ENCODE measurements at places on chromosomes 12 and 14. TPM values are rescaled to one million over a fixed set of nuclear protein-coding genes. Genes with fewer than 3 reads are reported as not detected.

The DLGAP5 gene
- 8.8 TPM for total RNA-seq

The NFATC4 gene
- 93.4 TPM for total RNA-seq

The FGF6 gene
- not detected for total RNA-seq

The STON2 gene
- not detected for total RNA-seq

The GTF2A1 gene
- total RNA-seq: 43.0 TPM

The KRT82 gene
- total RNA-seq: not detected

The C12orf56 gene
- not detected for total RNA-seq

The TSHR gene
- not detected for total RNA-seq

The LRRC23 gene
- total RNA-seq: 9.3 TPM

The DDX24 gene
- 149 TPM for total RNA-seq

The NGB gene
- total RNA-seq: not detected

The RPS6KA5 gene
- 0.54 TPM for total RNA-seq

The NFE2 gene
- total RNA-seq: not detected

The LTBP2 gene
- total RNA-seq: 210 TPM

The CLEC4D gene
- total RNA-seq: not detected

The MMP14 gene
- total RNA-seq: 486 TPM

DNA sequence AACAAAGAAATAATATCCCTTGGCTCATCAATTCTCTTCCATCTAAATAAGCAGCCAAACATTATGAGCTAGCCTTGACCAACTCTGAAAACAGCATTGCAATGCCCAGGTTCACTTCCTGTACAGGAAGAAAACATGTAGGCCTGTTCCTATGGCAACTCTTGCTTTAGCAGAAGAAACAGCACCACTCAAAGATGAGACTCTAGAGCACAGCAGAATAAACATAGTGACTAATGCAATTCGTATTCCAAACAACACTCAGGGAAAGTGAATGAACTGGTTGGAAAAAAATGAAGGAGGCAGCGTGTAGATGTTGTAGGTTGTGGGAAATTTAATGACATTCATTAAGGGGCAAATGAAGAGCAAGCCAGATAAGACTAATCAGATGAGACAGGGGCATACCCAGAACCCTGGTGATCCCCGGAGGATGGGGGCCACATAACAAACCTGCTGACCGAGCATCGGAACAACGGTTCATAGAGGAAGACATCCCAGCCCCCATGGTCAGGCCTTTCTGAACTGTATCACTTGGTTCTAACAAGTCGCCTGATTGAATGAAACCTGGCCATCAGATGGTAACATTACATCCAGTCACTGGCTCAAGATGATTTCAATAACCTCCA is 9.0 kb downstream of the ARHGDIB start:
- no peak overlapping the region for H3K4me3 ChIP-seq
- H3K27me3 ChIP-seq: no peaks in the 10 kb centered on the region

GRCh38 chr12:111458546-111459172 is 52.9 kb downstream of the SH2B3 start:
- H3K4me3 ChIP-seq: no peak overlapping the region
- H3K27me3 ChIP-seq: no peaks in the 10 kb centered on the region
- peaks cover 9% of the 10 kb centered on the region for H3K36me3 ChIP-seq
- H3K27ac ChIP-seq: no peak overlapping the region
- no peak for DNase-seq

GRCh38 chr14:91324606-91325575 is 80.4 kb upstream of the GPR68 start:
- H3K36me3 ChIP-seq: no peaks in the 10 kb centered on the region
- H3K4me1 ChIP-seq: no peaks in the 10 kb centered on the region
- no peak overlapping the region for H3K27ac ChIP-seq
- no peak overlapping the region for H3K4me3 ChIP-seq
- no peaks in the 10 kb centered on the region for H3K27me3 ChIP-seq
- peak; percentile 66 for DNase-seq

DNA sequence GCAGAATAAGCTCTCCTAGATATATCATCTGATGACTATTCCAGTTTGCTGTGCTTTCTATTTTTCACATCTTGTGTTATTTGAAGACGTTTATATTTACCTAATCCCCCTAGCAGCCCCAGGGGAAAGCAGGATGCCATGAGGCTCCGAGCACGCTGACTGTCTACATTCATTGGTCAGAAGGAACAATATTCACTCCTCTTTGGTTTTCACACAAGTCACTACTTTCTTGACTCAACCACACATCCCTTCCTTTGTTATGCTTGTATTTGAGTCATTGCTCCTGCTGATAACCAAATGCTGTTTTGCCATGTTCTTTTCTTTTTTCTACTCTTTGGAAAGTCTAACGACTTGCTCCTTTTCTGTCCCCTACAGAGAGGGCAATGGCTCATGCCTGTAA is 86.5 kb upstream of the SLC38A2 start:
- H3K4me3 ChIP-seq: no peak overlapping the region
- DNase-seq: no peak
- peak overlapping the region; percentile 66 for H3K27ac ChIP-seq
- no peaks in the 10 kb centered on the region for H3K27me3 ChIP-seq
- peaks cover 60% of the 10 kb centered on the region for H3K4me1 ChIP-seq

DNA sequence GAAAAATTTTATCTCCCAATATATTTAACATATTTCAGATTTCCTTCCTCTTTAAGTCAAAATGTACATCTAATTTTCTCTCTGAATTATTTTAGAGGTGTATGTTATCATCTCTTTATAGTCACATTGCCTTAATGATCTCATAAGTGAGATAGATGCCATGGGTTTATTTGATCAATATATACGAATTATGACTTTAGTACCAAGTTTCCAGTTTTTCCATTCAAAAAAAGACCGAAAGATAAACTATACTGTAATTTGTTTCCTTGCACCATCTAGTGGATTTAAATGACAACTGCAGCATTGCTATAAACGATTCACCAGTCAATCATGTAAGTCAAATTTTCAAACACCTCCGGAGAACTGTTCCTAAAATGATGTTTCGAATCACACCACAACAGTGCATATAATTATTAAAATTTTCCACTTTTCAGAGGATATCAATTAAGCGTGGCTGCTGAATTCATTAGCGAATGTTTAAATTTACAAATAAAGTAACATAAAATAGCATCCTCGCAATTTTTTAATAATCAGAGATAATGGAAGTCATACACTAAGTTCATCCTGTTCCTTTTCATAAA is 419 bp upstream of the ATXN7L3B start:
- H3K27me3 ChIP-seq: no peaks in the 10 kb centered on the region
- peak overlapping the region; percentile 99 for H3K27ac ChIP-seq
- H3K4me1 ChIP-seq: peaks cover 46% of the 10 kb centered on the region
- peak overlapping the region; percentile 97 for H3K4me3 ChIP-seq

GRCh38 chr14:60722357-60723115 is 1.6 kb downstream of the SIX4 start:
- no peaks in the 10 kb centered on the region for H3K27me3 ChIP-seq
- H3K4me3 ChIP-seq: peak overlapping the region; percentile 86
- H3K36me3 ChIP-seq: peaks cover 12% of the 10 kb centered on the region
- H3K4me1 ChIP-seq: peaks cover 35% of the 10 kb centered on the region

GRCh38 chr14:75587388-75587787 is 9.0 kb downstream of the FLVCR2 start:
- no peaks in the 10 kb centered on the region for H3K4me1 ChIP-seq
- H3K4me3 ChIP-seq: no peak overlapping the region
- peaks cover 2% of the 10 kb centered on the region for H3K36me3 ChIP-seq
- DNase-seq: no peak

GRCh38 chr12:70920251-70920851 is at the start of gene PTPRR:
Gene PTPRR, minus strand, starts transcription at chr12:70920738. Its CDS starts 348 bp downstream, at chr12:70920390.
- peaks cover 47% of the 10 kb centered on the region for H3K27me3 ChIP-seq
- H3K27ac ChIP-seq: no peak within 1 kb of the TSS

DNA sequence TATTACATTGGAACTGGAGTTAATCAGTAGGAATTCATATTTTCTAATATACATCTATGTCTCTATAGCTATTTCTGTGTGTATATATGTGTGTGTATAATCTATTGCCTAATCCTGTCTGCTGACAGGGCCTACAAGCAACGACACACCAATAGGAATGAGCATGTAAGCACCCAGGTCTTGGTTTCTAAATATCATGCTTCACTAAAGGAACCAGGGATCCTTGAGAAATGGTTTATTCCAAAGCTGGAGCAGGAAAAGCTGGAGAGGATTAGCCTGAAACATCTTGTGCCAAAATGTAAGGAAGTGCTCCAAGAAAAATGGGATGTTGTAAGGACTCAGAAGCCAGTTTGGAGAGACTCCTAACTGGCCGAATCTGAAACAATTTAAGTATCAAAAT is 29.3 kb upstream of the LGALS3 start:
- peaks cover 2% of the 10 kb centered on the region for H3K36me3 ChIP-seq
- H3K27ac ChIP-seq: no peak overlapping the region
- no peaks in the 10 kb centered on the region for H3K27me3 ChIP-seq

GRCh38 chr12:48816143-48816854 is 2.0 kb upstream of the CACNB3 start:
- DNase-seq: no peak
- H3K27ac ChIP-seq: peak overlapping the region; percentile 97
- H3K4me3 ChIP-seq: peak overlapping the region; percentile 100
- no peaks in the 10 kb centered on the region for H3K36me3 ChIP-seq
- H3K27me3 ChIP-seq: no peaks in the 10 kb centered on the region

DNA sequence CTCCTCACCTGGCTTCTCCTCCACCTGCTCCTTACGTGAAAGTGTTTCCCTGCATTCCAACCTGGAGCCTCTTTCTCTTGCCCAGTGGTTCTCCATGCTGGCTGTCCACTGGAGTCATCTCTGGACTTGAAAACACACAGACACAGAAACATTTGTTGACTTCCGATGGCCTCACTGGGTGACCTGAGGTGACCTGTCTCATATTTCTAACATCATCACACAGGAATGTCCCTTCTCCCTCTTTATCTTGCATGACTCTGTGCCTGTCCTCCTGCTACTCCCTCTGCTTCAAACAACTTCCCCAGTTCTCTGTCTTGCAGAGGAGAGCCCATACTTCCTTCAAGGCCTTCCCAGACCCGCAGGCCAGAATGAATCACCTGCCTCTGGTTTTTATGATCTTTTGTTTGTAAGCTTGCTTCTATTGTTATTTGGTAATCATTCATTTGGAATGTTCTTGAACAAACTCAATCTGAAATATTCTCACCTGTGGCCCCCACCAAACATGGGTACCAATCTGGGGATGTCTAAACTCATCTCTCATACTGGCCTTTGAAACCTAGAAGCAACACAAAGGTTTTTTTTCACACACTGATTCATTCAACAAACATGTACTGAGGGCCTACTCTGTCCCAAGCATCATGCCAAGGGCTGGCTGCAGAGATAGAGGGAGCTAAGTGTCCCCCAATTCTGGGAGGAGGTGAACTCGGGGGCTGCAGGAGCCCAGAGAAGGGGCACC is 9.7 kb upstream of the RIN3 start:
- H3K4me3 ChIP-seq: peak overlapping the region; percentile 44
- no peaks in the 10 kb centered on the region for H3K36me3 ChIP-seq
- no peak for DNase-seq
- peaks cover 43% of the 10 kb centered on the region for H3K4me1 ChIP-seq

- peaks cover 40% of the 10 kb centered on the region for H3K4me1 ChIP-seq
- no peaks in the 10 kb centered on the region for H3K27me3 ChIP-seq
- no peak overlapping the region for H3K4me3 ChIP-seq
- H3K27ac ChIP-seq: peak overlapping the region; percentile 95
Measured at GRCh38 chr12:79451365-79451764, 239.4 kb downstream of the PAWR start.

DNA sequence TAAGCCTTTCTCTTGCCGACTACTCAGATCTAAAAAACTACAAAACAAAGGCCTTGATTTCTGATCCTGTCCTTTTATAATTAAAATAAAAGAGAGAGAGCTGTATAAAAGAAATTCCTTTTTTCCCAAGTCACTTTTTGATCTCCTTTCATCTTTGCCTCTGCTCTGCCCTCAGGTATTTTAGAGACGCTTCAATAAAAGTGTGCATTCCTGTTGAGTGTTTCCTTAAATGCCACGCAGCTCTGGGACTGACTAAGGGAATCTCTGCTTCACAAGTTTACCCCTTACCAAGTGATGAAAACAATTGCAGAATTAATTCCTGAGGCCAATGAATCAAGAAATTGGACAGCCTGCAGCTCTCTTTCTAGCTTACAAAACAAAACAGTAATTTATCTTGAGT is 1109.8 kb downstream of the TMTC2 start:
- peaks cover 2% of the 10 kb centered on the region for H3K27me3 ChIP-seq
- no peak overlapping the region for H3K4me3 ChIP-seq
- H3K36me3 ChIP-seq: no peaks in the 10 kb centered on the region
- H3K27ac ChIP-seq: no peak overlapping the region
- no peaks in the 10 kb centered on the region for H3K4me1 ChIP-seq
- no peak for DNase-seq

- H3K27ac ChIP-seq: peak overlapping the region; percentile 37
- H3K4me1 ChIP-seq: peaks cover 40% of the 10 kb centered on the region
- H3K4me3 ChIP-seq: no peak overlapping the region
- peaks cover 3% of the 10 kb centered on the region for H3K36me3 ChIP-seq
Measured at GRCh38 chr12:20450591-20451180, 82.3 kb downstream of the PDE3A start.

GRCh38 chr12:124717318-124717717 is 146.3 kb downstream of the SCARB1 start:
- DNase-seq: no peak
- H3K36me3 ChIP-seq: no peaks in the 10 kb centered on the region
- H3K27ac ChIP-seq: no peak overlapping the region
- peaks cover 44% of the 10 kb centered on the region for H3K4me1 ChIP-seq
- H3K27me3 ChIP-seq: no peaks in the 10 kb centered on the region

DNA sequence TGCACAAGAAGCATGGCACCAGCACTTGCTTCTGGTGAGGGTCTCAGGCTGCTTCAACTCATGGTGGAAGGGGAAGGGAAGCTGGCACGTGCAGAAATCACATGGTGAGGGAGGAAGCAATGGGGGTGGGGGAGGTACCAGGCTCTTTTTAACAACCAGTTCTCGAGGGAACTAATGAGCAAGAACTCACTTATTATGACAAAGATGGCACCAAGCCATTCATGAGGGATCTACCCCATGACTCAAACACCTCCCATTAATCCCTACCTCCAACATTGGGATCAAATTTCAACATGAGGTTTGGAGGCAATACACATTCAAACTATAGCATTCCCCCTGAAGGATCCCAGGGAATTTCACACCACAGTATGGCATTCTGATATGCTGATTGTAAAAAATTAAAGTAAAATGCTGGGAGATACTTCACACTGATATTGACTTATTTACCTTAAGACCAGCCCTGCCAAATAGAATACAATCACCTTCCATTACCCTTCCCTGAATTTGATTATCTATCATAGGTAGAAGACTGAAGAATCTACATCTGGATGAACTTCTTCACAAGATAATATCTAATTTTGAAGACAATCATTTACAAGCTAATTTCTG is 201.7 kb upstream of the PLXNC1 start:
- no peaks in the 10 kb centered on the region for H3K27me3 ChIP-seq
- H3K27ac ChIP-seq: no peak overlapping the region
- no peak for DNase-seq
- H3K4me1 ChIP-seq: peaks cover 40% of the 10 kb centered on the region
- H3K4me3 ChIP-seq: no peak overlapping the region
- H3K36me3 ChIP-seq: peaks cover 4% of the 10 kb centered on the region

Measured in chondrocyte (in vitro differentiated cells).